RWPE1 (cell line): ENCODE measurements at places on chromosomes 4 and X.

GRCh38 chrX:47226531-47227333 is 6.1 kb upstream of the USP11 start:
- no peak for DNase-seq

GRCh38 chr4:152976212-152976761 is 40.2 kb downstream of the FHDC1 start:
- no peak for DNase-seq

GRCh38 chr4:143417679-143418403 is 81.2 kb downstream of the GAB1 start:
- no peak for DNase-seq

- no peak for DNase-seq
These were observed 23.2 kb downstream of the TMSB4X start for GRCh38 chrX:12997906-12998687.

DNA sequence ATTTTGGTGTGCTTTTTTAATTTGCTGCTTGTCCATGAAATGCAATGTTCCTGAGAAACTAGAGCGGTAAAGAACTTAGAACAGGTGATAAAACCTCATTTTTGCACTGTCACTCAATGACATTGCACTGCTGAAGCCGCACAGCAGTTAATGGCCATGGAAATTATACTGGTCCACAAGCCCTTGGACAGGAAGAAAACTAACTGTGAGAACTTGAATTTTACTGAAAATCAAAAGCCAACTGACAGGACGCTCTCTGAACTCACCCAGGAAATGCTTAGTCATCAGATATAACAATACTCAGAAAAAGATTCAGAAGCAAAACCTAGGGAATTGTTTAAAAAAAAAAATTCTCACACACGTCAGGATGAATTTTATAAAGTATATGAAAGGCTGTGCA is 246.4 kb upstream of the SLC7A11 start:
- no peak for DNase-seq

GRCh38 chr4:108725457-108725856 is 37.4 kb downstream of the ETNPPL start:
- no peak for DNase-seq

DNA sequence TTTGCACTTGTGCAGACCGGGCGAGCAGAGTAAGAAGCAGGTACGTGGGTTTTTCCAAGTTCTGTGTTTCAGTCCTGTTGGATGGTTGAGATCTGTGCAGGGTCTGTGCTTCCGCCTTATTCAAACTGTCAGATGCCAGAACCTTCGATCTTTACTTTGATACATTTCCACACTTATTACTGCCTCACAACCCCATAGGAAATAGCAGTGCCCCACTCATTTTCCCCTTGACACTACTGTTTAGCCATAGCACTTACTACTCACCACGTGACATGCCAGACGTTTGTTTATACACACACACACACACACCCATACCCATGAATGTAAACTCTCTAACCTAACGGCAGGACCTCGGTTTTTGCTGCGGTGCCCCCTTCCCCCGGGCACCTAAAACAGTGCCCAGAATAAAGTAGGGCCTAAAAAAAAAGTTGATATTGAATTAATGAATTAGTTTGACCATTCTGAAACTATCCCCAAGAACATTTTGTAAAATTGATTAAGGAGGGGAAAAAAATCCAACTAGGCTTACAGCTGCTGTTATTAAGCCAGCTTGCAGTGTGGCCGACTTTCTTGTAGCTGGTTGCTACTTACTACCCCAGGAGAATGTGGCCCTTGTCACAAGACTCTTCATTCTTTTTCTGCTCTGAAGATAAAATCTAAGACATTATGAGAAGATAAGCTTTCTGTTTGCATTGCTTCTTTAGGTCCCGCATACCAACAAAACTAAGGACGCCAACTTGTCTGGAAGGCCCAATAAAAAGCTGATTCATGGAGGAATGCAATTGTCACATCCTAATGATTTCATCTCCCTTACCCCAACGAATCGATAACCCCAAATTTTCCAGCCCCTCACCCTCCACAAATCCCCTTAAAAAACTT is 704 bp upstream of the SEPSECS start:
- peak; percentile 36 for DNase-seq

DNA sequence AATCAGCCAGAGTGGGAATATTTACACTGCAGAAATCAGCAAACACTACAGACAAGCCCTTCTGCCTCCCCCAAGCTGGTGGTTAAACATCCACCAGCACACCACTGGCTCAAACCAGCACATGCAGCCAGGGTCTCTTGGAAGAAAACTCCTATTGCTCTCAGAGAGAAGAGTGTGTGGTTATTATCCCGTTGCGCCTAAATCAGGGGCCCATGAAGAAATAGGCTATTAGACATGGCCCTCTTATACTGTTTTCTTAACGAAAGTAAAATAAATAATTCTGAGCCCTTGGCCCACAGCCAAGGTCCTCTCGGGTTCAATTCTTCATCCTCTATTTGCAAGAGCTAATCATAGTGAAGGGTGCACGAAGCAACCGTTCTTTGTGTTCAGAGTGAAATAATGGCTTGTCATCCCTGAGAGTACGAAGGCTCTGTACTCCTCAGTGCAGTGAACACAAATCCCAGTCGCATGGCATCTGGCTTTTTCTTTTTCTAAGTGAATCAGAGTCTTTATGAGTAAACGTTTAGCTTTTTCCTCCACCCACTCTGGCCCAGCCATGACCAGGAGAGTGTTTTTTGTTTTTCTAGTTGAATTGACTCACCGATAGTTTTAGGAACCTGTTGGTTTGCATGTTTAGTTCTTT is 33.4 kb upstream of the RBM47 start:
- peak; percentile 59 for DNase-seq

GRCh38 chrX:55716937-55717336 is 612 bp upstream of the RRAGB start:
- DNase-seq = no peak

- no peak for DNase-seq
These were observed 11.6 kb upstream of the CENPVL2 start for GRCh38 chrX:51694254-51694653.

DNA sequence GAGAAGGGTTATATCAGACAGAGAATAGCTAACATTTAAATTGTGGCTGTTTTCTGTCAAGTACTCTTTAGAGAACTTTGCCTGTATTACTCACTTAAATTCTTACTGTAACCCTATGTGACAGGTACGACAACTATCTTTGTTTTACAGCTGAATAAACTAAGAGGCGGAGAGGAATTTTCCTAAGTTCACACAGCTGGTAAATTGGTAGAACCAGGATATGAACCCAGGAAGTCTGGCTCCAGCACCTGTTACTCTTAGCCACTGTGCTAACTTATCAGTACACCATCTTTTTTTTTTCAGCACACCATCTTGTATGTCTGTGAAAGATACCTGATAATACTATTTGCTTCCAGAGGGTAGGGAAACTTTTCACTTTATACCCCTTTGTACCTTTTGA is 2.0 kb upstream of the SYP start:
- DNase-seq = no peak

GRCh38 chr4:23779839-23780238 is 110.0 kb downstream of the PPARGC1A start:
- DNase-seq = no peak

DNA sequence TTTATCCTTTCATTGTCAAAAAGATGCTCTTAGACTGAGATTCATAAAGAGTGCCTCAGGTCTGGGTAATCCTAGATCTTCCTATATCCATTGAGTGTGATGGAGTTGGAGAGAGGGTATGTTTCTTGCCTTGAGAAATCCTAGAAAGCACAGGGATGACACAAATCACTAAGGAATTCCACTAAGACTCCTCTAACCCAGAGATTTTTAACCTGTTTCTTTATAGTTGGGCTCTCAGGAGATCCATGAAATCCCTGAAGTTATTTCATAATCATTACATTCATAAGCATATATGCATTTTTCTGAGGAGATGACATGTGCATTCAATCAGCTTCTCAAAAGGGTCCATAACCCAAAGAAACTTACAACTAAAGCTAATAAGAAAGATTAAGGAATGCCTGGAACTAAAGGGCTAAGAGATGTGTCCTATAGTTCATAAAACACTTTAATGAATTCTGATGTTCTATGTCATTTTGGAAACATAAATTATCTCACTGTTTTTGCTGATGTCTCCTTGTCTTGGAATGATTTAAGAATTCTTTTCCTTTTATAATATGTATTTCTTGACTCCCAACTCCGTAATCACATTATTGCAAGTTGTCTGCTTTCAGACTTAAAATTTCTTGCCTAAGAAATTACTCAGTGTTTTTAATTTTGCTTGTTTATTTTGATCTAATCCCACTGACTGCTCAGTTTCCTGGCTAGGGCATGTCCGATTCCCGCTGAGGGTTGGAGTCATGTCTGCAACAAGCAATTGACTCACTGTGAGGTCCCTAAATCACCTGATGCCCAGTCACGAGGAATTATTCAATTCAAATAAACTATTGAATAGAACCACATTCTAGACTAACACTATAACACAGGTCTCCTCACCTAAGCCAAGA is 2.8 kb upstream of the AMTN start:
- peak; percentile 41 for DNase-seq

- peak; percentile 20 for DNase-seq
These were observed 55.7 kb downstream of the ANTXR2 start for GRCh38 chr4:80017125-80017854.

- DNase-seq = no peak
These were observed 120.4 kb downstream of the PCDH7 start for GRCh38 chr4:30840571-30840970.

DNA sequence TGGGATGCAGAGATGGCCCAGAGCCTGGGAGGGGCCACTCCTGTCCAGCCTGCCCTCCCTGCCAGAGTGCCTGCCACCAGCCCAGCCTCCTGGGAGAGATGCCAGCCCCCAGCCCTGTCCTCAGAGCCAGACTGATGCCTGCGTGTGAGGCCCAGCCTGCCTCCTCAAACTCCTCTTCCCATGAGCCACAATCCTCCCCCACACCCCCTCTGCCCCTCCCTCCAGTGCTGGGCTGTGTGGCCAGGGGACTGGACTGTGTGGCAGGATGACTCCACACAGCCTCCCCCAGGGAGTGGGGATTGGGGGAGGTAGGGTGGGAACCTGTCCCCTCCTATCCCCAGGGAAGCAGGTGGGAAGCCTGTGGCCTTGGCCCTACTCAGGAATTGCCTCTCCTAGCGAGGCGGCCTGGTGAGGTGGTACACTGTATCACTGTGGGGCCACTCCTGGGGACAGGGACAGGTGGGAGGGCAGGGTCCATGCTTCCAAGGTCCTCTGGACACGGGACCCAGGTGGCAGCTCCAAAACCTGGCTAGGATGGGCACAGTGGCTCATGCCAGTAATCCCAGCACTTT is 4.3 kb upstream of the SH3BP2 start:
- no peak for DNase-seq

- no peak for DNase-seq
These were observed 17.8 kb downstream of the ZNF185 start for GRCh38 chrX:152915541-152916241.
